ENCODE measurements at places on chromosomes 13 and 19.

DNA sequence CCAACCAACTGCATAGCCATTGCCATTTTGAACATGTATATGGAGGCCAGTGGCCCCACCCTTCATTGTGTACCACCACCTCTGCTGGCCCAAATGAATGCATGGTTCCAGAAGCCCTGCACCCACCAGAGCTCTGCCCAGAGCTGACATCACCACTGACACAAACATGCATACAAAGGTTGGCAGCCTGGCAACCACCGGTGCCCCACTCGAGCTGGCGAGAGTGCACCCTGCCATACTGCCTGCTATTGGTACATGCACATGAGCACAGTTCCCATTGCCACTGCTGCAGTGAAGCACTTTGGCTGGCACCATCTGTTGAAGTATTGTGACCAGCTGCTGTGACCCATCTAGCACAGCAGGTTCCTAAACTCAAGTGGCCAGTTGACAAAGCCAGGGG is 1564.9 kb downstream of the OLFM4 start:
- no peak for DNase-seq

DNA sequence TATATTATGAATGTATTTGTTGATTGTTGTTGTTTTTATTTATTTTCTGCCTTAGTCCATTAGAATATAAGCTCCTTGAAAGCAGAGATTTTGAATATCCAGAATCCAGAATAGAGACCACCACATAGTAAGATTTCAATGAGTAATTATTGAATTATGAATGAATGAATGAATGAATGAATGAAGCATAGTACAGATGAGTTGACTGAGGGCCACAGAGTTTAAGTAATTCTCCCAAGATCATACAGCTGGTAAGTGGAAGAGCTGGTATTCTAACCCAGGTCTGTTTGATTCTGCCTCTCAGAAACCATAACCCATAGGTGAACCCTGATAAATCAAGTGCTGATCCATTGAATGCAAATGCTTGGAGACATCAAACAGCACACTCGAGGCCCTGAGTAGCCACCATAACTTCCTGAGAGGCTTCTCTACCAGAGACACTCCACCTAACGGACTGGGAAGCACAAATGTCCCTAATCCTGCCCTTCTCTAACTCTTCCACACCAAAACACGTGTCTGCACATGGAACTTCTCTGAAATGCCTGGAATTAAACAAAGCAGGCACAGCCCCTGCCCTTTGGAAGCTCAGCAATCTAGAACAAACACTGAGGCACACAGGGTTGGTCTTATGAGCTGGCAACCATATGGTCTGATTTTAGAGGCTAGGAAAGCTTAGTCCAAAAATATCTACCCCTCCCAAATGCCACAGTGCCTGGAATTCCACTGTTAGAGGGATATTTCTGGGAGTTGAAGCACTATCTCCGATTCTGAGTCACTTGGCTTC is 190.1 kb downstream of the FOXO1 start:
- no peak for DNase-seq

DNA sequence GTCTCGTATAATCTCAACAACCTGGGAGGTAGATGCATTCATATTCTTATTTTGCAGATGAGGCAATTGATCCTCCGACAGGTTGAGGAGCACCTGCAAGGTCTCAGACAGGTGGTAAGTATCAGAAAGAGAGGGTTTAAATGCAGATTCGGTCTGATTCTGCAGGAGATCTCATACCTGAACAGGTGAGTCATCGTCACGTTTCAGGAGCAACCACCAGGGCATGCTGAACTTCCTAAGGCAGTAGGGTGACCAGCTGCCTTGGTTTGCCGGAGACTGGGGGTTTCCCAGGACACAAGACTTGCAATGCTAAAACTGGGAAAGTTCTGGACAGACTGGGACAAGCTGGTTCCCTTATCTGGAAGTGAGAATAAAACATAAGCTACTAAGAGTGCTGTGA is 68.8 kb upstream of the TSHZ3 start:
- DNase-seq = no peak

DNA sequence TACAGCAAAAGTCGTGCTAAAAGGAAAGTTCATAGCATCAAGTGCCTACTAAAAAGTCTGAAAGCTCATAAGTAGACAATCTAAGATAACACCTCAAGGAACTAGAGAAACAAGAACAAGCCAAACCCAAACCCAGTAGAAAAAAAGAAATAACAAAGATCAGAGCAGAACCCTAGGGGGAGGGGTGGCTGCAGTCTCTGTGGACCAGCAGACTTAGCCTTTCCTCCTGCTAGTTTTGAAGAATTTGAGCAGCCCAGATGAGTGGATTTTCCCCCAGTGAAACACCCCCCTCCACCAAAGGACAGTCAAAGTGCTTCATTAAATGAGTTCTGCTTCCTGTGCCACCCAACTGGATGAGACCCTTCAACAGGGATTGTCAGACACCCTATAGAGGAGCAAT is 2.6 kb upstream of the ZNF486 start:
- DNase-seq = no peak

- DNase-seq = no peak
These were observed 771.4 kb downstream of the DIAPH3 start for GRCh38 chr13:59392328-59392727.

DNA sequence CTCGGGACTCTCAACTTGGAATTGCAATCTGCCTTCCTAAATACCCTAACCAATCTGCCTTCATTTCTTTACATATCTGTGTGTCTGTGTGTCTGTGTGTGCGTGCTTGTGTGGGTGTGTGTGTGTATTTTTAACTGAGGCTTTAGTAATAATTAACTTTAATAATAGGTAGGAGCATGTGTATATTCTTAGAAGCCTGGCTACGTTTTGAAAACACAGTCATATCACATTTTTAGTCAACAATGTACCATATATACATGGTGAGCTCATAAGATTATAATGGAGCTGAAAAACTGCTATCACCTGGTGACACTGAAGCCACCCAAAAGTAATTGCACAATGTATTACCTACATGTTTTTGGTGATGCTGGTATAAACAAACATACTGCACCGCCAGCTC is 65.4 kb upstream of the ATXN8OS start:
- no peak for DNase-seq

DNA sequence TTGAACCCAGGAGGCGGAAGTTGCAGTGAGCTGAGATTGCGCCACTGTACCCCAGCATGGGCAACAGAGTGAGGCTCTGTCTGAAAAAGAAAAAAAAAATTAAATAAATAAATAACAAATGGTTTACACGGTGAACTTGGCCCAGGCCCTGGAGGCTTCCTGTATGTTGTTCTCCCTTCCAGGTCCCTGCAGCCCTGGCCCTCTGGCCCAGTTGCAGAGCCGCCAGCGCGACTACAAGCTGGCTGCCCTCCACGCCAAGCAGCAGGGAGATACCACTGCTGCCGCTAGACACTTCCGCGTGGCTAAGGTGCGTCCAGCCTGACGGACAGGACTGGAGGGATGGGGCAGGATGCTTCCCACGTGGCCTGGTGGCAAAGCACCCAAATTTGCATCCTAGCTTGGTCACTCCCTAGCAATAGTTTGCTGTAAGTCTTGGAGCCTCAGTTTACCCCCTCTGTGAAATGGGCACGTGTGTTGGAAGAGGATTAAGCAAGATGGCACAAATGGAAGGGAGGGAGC is 11.9 kb downstream of the CC2D1A start:
- DNase-seq = no peak

DNA sequence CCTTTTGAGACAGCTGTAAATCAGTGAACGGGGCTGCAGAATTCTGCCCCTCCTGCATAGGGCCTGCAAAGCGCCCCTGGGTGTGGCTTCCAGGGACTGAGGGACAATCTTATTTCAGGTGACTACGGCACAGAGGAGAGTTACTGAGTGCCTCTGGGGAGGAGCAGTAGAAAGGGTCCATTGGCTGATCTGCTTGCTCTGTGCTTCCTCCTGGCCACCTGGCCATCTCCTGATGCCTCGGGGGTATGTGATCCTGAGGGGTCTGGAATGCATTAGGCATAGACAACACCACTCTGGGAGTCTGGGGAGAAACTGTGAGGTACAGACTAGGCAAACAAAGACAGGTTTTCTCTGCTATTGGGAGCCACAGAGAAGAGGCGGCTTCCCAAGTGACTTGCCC is 2.8 kb downstream of the KCTD15 start:
- no peak for DNase-seq

GRCh38 chr19:22625266-22626035 is 8.7 kb upstream of the ZNF492 start:
- no peak for DNase-seq

GRCh38 chr13:25632166-25632888 is 260.6 kb downstream of the ATP8A2 start:
- DNase-seq = no peak

GRCh38 chr19:29845574-29846176 is 33.9 kb downstream of the CCNE1 start:
- DNase-seq = no peak

- DNase-seq = no peak
These were observed 171.6 kb upstream of the ZNF507 start for GRCh38 chr19:32173836-32174235.

DNA sequence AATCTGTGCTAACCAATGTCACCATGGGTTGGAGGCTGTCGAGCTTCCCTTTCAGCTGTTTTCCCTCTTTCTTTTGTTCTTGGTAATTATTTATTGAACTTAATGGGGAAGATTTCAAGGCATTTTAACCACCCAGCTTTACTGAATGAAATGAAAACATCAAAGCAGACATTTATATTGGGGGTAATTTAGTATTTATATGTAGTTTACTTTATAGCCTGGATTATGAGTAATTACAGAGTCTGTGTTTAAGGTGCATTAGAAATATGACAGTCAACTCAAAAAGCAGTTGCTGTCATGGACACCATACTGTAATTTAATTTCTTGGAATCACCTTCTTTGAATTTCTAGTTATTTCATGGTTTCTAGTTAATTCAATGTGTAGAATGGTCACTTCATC is 42.0 kb downstream of the TNFRSF19 start:
- DNase-seq = no peak

- DNase-seq = no peak
These were observed 55.1 kb downstream of the DIAPH3 start for GRCh38 chr13:60108589-60108988.

DNA sequence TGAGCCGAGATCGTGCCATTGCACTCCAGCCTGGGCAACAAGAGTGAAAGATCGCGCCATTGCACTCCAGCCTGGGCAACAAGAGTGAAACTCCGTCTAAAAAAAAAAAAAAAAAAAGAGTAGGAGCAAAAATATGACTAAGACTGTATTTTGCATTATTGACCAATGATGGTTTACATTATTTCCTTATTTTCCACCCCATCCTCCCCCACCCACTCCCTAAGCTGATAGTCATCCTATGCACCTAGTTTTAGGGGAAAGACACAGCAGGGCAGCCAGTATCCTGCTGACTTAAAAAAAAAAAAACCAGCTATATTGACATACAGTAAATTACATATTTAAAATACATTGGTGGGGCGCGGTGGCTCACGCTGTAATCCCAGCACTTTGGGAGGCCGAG is 25.1 kb downstream of the VAV1 start:
- no peak for DNase-seq

DNA sequence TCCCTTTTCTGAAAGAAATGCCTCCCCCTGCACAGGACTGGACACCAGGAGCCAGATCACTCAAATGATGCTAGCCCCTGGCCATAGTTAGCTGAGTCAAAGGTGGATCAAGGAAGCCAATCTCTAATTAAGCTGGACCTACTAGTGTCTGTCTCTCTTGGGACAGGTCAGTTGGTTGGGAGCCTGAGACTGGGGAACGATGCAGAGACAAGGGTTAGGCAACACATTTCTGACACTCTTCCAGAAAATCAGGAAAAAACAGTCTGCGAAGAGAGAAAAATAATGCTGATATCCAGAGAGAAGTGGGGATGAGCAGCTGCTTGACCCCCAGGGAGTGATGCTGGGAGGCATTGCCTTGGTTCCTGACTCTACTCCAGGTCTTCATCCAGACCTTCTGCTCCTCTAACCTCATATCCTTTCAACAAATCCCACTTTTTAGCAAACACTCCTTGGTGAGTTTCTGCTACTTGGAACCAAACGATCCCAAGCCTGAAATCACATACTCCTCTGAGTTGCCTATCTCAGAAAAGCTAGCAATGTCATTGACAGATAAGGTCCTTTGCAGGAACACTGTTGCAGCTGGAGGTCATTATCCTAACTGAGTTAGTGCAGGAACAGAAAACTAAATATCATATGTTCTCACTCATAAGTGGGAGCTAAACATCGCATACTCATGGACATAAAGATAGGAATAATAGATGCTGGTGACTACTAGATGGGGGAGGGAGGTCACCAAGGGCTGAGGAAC is 369.7 kb downstream of the COG6 start:
- DNase-seq = no peak

- DNase-seq = peak; percentile 85
These were observed 4.6 kb upstream of the EPN1 start for GRCh38 chr19:55670280-55671053.

DNA sequence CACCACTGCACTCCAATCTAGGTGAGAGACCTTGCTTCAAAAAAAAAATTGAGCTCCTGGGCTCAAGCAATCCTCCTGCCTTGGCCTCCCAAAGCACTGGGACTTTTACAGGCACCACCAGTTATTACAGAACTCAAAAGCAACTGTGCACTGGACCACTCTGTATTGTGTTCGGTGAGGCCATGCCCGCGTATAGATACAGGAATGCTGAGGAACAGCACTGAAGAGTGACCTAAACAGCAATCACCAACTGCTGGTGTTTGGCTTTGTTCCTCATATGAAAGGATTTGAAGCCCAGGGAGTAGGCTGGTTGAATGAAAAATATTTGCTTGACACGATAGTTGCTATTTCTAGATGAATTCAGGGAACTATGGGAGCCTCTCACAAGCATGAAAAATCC is 29.5 kb downstream of the SLC25A30 start:
- no peak for DNase-seq

- no peak for DNase-seq
These were observed 17.0 kb downstream of the RAB3D start for GRCh38 chr19:11322269-11323024.
